NCI-H2081 treated with DMSO at 0.1 percent for 48 hours (cell line): ENCODE measurements at places on chromosomes 7 and 10.

- DNase-seq = no peak
Observed at GRCh38 chr10:6589287-6590094, 9.4 kb upstream of the PRKCQ start.

DNA sequence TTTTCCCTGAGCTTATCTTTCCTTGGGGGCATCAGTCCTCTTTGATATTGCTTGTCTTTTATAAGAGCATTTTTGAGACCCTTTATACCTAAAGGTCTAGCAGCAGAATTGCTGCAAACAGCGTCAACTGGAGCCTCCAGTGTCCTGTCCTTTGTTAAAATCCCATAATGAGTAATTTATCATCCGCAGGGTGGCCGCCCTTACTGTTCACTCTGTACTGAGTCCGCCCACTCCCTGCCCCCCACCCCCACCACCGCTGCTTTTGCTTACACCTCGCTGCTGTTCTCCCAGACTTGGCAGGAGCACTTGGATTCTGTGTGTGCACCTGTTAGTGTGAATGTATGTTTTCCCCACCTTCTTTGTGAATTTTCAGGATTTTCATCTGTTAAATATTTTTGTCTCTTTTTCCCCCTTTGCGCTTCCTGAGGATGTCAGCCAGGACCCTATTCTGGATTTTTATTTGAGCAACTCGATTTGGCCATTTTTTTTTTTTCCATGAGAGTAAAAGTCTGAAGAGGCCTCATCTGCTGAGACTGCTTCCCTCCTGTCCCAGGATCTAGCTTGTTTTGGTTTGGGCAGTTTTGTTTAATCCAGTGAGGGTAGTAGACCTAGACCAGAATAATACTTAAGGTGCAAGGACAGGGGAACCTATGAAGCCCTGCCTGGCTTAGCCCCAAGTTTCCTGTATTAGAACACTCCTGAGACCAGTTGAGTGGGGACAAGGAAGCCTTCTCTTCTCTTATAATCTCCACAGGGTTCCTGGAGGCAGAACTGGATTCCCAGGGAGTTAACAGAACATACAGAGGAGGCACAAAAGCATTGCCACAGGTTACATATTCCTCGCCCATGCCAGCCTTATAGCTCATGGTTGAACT lies 8.2 kb downstream of the AGFG2 start:
- DNase-seq = peak; percentile 57

DNA sequence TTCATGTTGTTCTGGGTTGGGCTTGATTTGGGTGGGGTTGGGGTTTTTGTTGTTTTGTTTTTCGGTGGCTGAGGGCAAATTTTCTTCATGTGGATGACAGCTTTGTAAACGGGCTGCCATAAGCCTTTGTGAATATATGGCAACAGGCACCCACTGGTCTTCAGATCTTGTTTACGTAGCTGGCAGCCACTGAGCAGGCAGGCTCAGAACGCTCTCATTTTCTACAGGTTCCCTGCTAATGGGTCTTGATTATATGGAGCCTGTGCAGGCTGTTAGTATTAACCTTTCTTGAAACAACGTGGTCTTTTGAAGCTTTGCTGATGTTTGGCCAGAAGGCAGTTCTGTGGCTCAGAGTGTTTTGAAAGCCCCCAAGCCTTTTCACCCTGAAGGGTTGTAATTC lies 199.7 kb downstream of the TNS3 start:
- peak; percentile 79 for DNase-seq

GRCh38 chr10:69405221-69405620 lies 11.5 kb downstream of the TACR2 start:
- no peak for DNase-seq

DNA sequence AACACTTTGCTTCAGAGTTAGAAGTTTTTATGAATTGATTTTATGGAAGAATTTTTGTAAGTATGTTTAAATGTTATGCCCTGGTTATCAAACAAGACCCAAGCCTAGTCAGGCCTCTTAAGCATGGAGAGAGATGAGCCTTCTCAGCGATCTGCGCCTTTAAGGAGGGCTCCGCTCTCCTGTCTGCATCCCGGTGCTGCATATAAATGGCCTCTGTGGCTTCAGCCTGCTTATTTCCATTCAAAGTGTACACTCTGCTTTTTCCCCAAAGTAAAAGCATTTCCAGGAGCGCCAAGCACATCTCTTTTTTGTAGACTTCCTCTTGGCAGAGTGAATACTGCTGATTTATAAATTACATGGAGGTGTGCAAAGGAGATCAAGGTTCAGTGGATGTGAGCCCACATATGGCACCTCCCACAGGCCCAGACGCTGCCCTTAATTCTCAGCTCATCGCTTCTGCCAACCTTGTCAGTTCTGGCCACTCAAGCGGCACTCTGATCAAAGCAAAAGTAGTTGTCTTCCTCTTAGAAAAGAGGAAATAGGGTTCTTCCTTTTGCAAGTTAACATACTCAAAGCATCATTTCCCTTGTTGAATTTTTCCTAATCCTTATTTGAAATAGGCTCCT lies 70.0 kb upstream of the SFMBT2 start:
- DNase-seq = no peak

DNA sequence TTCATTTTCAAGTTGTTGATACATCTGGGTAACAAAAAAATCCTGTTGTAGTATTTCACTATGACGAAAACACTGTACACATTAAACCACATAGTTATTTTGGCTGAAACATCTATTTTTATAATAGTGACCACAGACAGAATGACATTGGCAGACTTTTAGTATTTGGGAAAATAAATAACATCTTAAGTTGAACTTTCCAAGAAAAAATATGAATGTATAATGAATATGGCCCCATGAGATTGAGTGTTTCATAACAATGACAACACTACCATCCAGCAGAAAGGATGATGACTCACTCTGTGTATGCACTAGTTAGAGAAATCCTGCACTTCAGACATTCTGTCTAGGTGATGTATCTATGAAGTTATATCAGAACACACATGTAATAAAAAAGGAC lies 118.1 kb downstream of the SEMA3D start:
- DNase-seq = no peak

GRCh38 chr10:132892004-132892403 lies 50.4 kb downstream of the CFAP46 start:
- no peak for DNase-seq

GRCh38 chr10:131492211-131492857 lies 180.8 kb upstream of the TCERG1L start:
- no peak for DNase-seq

GRCh38 chr10:10513898-10514297 lies 503.8 kb upstream of the CELF2 start:
- DNase-seq = no peak

DNA sequence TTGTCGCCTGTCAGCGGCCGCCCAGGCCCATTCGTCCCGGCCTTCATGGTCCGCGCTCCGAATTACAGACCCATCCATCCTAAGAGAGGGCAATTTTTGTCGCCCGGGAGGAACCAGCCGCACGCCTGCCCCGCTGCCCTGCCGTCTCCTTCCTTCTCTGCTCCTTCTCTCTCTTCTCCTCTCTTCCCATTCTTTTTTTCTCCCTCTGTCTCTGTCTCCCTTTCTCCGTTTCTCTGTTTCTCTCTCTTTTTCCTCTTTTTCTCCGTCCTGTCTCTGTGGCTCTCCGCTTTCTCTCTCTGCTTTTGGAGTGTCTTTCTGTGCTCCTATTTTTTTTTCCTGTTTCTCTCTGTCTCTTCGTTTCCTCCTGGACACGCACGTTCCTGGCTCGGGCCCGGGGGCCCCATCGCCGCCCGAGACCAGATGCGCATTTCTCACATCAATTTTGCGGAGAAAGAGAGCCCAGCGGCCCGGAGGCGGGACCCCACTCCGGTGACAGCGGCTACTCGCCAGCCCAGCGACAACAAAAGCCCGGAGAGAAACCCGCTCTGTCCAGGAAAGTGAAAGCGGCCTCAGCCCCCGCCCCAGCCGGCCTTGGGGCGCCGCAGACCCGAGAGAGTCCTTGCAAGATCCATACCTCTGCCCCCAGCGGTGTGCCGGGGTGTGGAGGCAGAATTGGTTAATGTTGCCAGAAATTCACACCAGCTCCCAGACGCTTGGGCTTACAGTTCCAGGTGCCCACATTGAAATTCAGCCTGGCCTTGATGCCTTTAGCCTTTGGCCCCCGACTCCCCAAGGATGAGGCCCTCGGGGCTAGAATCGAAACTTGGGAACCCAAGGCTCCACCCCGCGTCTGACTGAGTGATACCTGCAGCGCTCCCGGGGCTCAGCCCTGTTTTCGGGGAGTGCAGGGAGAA lies 4.1 kb downstream of the LBX1 start:
- DNase-seq = no peak

GRCh38 chr7:106071356-106071998 lies 40.6 kb downstream of the SYPL1 start:
- DNase-seq = no peak

GRCh38 chr7:11579141-11579540 lies 252.9 kb downstream of the THSD7A start:
- no peak for DNase-seq

GRCh38 chr10:34299105-34299611 lies 515.9 kb downstream of the PARD3 start:
- DNase-seq = no peak

GRCh38 chr10:94006591-94007550 lies 13.1 kb downstream of the PLCE1 start:
- DNase-seq = no peak

DNA sequence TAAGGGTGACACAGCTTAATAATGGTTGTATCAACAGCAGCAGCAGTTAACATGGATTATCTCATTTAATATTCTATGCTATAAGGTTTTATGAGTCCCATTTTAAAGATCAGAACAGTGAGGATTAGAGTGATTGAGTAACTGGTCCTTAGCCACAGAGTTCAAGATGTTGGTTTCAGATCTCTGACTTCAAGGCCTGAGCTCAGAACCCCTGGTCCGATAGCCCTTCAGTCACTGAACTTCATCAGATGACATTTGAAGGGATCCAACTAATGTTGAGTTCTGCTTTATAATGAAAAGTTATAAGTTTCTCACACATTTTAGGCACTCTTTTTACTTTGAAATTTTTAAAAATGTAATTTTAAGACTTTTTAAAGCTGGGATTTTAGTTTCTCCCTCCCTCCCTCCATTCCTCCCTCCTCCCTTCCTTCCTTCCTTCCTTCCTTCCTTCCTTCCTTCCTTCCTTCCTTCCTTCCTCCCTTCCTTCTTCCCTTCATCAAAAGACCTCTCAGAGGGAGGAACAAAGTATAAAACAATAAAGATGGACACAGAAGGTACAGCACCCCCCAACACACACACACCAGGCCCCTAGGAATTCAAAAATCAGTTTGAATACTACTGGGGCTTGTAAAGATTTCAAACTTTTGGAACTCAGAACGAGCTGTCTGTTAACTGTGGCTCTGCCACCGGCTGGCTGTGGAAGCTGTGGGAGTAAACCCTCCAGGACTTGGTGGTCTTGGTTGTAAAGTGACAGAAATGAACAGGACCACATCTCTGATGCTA lies 206.9 kb upstream of the AGK start:
- no peak for DNase-seq

- DNase-seq = no peak
Observed at GRCh38 chr10:72552857-72553256, 73.0 kb downstream of the MICU1 start.

DNA sequence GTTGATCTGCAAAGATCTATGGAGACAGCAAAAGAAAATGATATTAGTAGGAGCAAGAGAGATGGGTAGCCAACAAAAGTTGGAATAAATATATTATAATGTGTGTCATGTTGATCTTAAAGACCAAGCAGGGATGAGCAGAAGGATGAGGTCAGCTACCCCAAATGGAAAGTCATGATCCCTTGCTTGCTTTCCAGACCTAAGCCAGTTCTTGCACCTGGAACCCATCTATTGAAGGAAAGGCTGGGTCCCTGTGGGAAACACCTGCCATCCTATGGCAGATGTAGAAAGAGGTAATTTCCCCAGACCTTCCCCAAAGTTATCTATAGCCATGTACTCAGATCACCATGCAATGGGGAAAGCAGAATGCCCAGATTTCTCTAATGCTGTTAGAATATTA lies 52.5 kb downstream of the LYZL2 start:
- DNase-seq = no peak

GRCh38 chr10:124508070-124508667 lies 46.5 kb downstream of the LHPP start:
- DNase-seq = no peak

DNA sequence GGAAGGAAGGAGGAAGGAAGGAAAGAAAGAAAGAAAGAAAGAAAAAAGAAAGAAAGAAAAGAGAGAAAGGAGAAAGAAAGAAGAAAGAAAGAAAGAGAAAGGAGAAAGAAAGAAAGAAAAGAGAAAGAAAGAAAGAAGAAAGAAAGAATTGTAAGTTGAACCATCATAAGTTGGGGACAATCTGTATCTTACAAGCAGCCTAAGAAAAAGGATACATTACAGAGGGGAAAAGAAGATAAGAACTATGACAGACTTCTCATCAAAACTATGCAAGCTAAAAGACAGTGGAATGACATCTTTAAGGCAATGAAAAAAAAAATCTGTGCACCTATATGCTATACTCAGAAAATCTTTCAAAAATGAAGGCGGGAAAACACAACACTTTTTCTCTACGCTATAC lies 50.3 kb upstream of the SP4 start:
- DNase-seq = no peak

DNA sequence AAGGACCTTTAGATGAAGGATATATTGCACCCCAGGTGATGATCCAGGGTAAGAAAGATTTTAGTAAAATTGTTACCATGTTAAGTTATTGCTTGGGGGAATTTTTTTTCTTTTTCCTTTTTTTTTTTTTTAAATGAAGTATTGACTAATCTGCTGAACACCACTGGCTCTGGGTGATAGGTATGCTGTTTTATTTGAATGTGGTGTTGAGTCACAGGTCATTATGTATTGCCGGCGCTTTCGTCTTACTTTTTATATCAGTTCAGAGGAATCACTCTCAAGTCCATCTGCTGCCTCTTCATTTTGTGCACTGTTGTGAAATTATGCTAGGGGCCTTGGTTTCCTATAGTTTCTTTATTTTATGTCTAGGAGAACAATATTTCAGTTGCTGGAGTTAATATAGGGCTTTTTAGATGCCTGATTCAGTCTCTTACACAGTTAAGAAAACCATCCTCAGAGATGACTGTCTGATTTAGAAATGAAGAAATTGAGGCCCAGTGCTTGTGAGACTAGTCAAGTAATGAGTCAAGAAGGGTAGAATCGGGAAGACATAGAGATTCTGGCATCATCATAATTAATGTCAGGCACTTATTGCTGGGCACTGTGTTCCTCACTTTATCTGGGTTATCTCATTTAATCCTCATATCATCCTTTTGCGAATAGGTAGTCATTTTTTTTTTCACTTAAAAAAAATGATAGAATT lies 38.7 kb downstream of the NRF1 start:
- no peak for DNase-seq

DNA sequence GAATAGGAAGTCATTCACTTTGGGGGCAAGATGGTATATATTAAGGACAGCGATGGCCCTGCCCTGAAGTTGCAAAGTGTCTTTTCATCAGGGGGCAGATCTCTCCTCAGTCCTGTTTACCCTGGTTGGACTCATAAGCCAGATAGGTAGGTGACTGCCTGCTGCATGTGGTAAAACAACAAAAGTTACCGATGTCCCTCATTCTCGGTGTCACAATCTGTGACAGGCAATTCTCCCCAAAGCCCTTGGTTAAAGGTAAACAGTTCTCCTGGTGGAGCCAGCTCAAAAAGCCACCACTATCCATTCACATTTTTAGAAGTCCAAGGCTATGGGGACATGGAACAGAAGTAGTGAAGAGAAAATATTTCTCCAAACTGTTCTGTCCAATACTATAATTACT lies 9.9 kb upstream of the SLC25A13 start:
- DNase-seq = no peak
